ENCODE measurements at places on chromosomes 7 and 10. TPM values are rescaled to one million over a fixed set of nuclear protein-coding genes. Genes with fewer than 3 reads are reported as not detected.

The ZNRF2 gene
- polyA plus RNA-seq: 3.2 TPM

The PNLIPRP2 gene
- not detected for polyA plus RNA-seq

The RPA3 gene
- 197 TPM for polyA plus RNA-seq

The NRG3 gene
- 5.8 TPM for polyA plus RNA-seq

The NUP205 gene
- 21.6 TPM for polyA plus RNA-seq

The CALML3 gene
- polyA plus RNA-seq: 0.17 TPM

The STAG3 gene
- 2.1 TPM for polyA plus RNA-seq

The SPAM1 gene
- polyA plus RNA-seq: not detected

The ZNF365 gene
- polyA plus RNA-seq: 21.0 TPM

The LIPN gene
- polyA plus RNA-seq: not detected

The EZH2 gene
- not detected for polyA plus RNA-seq

The ABCB1 gene
- 0.62 TPM for polyA plus RNA-seq

The A1CF gene
- polyA plus RNA-seq: 0.55 TPM

The WNT8B gene
- polyA plus RNA-seq: not detected

The TLL2 gene
- polyA plus RNA-seq: not detected

The GCK gene
- polyA plus RNA-seq: 3.7 TPM

The MKI67 gene
- polyA plus RNA-seq: 0.18 TPM

The CYP3A4 gene
- polyA plus RNA-seq: not detected

The JAKMIP3 gene
- 3.2 TPM for polyA plus RNA-seq

The GALNT17 gene
- 32.0 TPM for polyA plus RNA-seq

The SPDYE8 gene
- polyA plus RNA-seq: not detected

The EPO gene
- not detected for polyA plus RNA-seq

Measured in Purkinje cell (primary cell).